ENCODE measurements at places on chromosomes 1 and 21.

DNA sequence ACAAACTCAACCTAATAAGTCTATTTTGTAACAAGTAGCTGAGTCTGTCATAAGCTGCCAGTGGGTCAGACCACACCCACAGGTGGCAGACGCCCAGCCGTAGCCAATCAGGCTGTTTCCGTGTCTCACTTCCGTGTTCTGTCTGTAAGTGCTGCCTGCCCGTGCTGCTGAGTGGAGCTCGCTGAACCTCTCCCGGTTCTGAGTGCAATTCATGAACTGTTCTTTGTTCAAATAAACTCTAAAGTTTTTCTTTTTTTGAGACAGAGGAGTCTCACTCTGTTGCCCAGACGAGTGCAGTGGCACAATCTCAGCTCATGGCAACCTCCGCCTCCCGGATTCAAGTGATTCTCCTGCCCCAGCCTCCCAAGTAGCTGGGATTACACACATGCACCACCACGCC lies 25.1 kb downstream of the POFUT2 start:
- peak; percentile 15 for DNase-seq

GRCh38 chr1:192814805-192815204 lies 6.0 kb downstream of the RGS2 start:
- DNase-seq = no peak

DNA sequence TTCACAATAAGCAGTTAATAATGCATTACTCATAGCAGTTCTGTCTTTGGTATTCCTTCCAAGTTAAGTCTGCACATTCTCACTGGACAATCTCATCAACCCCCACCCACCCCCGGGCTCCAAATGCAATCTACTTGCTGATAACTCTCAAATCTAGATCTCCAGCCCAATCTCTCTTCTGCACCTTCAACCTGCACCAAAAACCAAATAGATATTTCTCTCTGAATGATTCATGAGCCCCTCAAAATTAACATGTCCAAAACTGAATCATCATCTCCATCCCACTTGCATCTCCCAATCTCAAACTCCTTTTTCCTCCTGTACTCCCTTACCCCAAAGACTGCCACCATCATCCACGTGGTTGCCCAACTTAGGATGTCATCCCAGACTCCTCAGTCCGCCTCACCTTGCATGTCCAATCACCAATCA lies 2.7 kb downstream of the DOCK7 start:
- DNase-seq = no peak

- DNase-seq = no peak
Observed at GRCh38 chr21:45979651-45980050, 1.9 kb upstream of the COL6A1 start.

GRCh38 chr21:41290106-41290799 lies 26.3 kb upstream of the FAM3B start:
- no peak for DNase-seq

- no peak for DNase-seq
Observed at GRCh38 chr1:6948416-6948815, 163.2 kb downstream of the CAMTA1 start.

GRCh38 chr21:32380940-32381339 lies 11.9 kb downstream of the URB1 start:
- DNase-seq = no peak

Measured in H9 (cell line).